Body of pancreas (tissue), 4 donors: ENCODE measurements at places on chromosomes 16 and 17. TPM values are rescaled to one million over a fixed set of nuclear protein-coding genes. Genes with fewer than 3 reads are reported as not detected.

- H3K27ac ChIP-seq: no peak overlapping the region
- H3K36me3 ChIP-seq: peaks cover 17% of the 10 kb centered on the region
- no peaks in the 10 kb centered on the region for H3K4me1 ChIP-seq
- no peaks in the 10 kb centered on the region for H3K27me3 ChIP-seq
- H3K4me3 ChIP-seq: no peak overlapping the region
Measured at GRCh38 chr17:1880851-1881630, 51.2 kb downstream of the RPA1 start.

- H3K36me3 ChIP-seq: no peaks in the 10 kb centered on the region
- no peak for DNase-seq
- no peak overlapping the region for H3K27ac ChIP-seq
Measured at GRCh38 chr16:81511371-81511770, 66.8 kb downstream of the CMIP start.

DNA sequence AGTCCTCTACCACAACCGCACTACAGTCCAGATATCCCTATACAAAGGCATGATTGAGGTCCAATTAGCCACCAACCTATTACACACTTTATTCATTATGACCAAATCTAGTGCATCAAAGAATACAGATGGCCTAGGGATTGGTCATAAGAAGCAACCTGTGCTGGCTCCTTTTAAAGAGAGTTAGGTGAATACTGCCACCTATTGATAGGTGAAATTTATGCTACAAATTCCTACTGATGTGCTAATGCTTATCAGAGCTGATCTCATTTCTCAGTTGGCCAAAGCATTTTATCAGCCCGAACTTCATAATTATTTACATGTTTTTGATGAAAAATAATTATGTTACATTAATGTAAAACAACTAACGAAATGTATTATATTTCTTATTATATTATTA, 166.3 kb downstream of the ANKFN1 start:
- no peaks in the 10 kb centered on the region for H3K27me3 ChIP-seq
- no peak for DNase-seq
- no peaks in the 10 kb centered on the region for H3K36me3 ChIP-seq

CCL23 gene
- total RNA-seq: 2.6 TPM

DNA sequence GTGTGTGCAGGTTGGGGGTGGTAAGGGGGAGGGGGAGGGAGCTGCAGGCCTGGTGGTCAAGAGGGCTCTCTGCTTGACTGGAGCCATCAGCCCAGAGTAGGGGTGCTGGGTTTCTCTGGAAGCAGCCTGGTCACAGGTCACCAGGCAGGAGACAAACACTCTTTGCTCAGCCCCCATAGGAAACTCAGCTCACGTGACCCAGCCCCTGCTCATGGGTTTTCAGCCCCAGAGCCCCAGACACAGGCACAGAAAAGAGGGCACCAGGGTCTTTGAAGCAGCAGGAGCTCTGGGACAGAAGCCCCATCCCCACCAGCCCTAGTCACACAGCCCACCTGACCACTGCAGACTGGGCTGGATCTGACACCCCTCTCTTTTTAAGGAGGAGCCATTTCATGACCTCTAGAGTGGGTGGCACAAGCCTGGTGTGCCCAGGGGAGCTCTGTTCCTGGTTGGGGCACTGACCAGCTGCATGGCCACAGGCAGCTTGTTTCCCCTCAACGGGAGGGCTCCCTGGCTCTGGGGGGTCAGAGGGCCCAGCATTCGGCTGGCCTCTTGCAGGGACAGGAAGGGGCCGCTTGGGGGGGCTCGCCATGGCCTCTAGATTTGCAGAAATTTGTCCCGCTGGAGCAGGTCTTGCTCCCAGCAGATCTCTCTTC, 13.8 kb upstream of the CD79B start:
- DNase-seq: no peak
- H3K27ac ChIP-seq: no peak overlapping the region
- H3K27me3 ChIP-seq: no peaks in the 10 kb centered on the region
- no peaks in the 10 kb centered on the region for H3K4me1 ChIP-seq
- no peaks in the 10 kb centered on the region for H3K36me3 ChIP-seq
- H3K4me3 ChIP-seq: no peak overlapping the region

GRCh38 chr17:56305007-56305406, 151.7 kb downstream of the ANKFN1 start:
- H3K27ac ChIP-seq: no peak overlapping the region
- no peak overlapping the region for H3K4me3 ChIP-seq

GRCh38 chr16:2186064-2186463, 10.3 kb downstream of the CASKIN1 start:
- no peak overlapping the region for H3K27ac ChIP-seq
- H3K4me3 ChIP-seq: no peak overlapping the region
- no peak for DNase-seq
- no peaks in the 10 kb centered on the region for H3K36me3 ChIP-seq
- H3K4me1 ChIP-seq: no peaks in the 10 kb centered on the region

GRCh38 chr17:52789829-52790228, 631.3 kb upstream of the CA10 start:
- no peak overlapping the region for H3K4me3 ChIP-seq
- H3K36me3 ChIP-seq: no peaks in the 10 kb centered on the region
- H3K27ac ChIP-seq: no peak overlapping the region

- no peaks in the 10 kb centered on the region for H3K27me3 ChIP-seq
- H3K27ac ChIP-seq: no peak overlapping the region
- no peaks in the 10 kb centered on the region for H3K36me3 ChIP-seq
- no peak for DNase-seq
Measured at GRCh38 chr16:83762992-83763358, 44.8 kb upstream of the HSBP1 start.

DNA sequence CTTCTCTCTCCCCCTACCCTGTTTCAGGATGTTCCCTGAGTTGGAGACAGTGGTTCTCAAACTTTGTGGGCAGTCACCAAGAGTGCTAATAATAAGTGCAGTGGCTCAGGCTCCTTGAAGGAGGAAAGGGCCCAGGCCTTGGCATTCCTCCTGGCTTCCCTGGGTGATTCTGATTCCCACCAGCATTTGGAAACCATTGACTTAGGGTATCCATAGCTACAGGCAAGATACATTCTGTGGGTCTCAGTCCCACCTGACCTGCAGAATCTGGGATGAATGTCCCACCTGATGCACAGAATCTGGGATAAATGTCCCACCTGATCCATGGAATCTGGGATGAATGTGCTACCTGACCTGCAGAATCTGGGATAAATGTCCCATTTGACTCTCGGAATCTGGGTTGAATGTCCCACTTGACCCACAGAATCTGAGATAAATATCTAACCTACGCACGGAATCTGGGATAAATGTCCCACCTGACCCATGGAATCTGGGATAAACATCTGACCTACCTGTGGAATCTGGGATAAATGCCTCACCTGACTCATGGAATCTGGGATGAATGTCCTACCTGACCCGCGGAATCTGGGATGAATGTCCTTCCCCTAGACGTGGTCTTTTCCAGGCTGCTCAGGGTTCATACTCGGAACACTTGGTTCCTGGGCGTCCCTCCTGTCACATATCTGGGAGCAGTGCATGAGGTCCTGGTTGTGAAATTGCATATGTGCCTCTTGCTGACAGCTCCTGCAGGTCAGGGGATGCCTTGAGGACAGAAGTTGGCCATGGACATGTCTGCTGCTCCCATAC, 136.7 kb upstream of the HS3ST2 start:
- no peaks in the 10 kb centered on the region for H3K27me3 ChIP-seq
- no peak overlapping the region for H3K27ac ChIP-seq
- H3K4me1 ChIP-seq: no peaks in the 10 kb centered on the region
- H3K4me3 ChIP-seq: no peak overlapping the region

SLC25A10 gene
- 15.8 TPM for total RNA-seq

KRT23 gene
- total RNA-seq: 9.6 TPM

- H3K4me1 ChIP-seq: no peaks in the 10 kb centered on the region
- H3K4me3 ChIP-seq: no peak overlapping the region
- H3K36me3 ChIP-seq: no peaks in the 10 kb centered on the region
- no peak for DNase-seq
- H3K27me3 ChIP-seq: no peaks in the 10 kb centered on the region
- H3K27ac ChIP-seq: no peak overlapping the region
Measured at GRCh38 chr16:2946649-2947048, 17.4 kb upstream of the KREMEN2 start.

HSF4 gene
- 76.8 TPM for total RNA-seq

- no peak overlapping the region for H3K27ac ChIP-seq
- no peaks in the 10 kb centered on the region for H3K4me1 ChIP-seq
- peak; percentile 76 for DNase-seq
- no peaks in the 10 kb centered on the region for H3K27me3 ChIP-seq
- no peaks in the 10 kb centered on the region for H3K36me3 ChIP-seq
Measured at GRCh38 chr17:27760069-27760885, 40.1 kb downstream of the NOS2 start.

ABCC11 gene
- total RNA-seq: 0.52 TPM

DNA sequence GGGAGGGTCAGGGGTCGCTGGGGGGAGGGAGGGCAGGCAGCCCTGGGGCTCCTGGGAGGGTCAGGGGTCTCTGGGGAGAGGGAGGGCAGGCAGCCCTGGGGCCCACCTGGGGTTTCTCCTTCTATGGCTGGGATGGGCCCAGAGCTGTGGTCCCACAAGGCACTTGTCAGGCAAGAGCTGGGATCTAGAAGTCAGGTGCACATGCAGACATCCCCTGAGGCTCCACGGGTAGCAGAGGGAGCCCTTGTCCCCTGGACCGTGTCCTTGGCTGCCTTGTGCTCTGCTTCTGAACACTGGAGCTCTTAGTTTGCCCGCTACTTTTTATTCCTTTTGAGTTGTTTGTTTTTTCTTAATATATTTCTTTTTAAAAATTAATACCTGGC, 1.8 kb downstream of the TUBB3 start:
- H3K27ac ChIP-seq: no peak overlapping the region
- H3K36me3 ChIP-seq: no peaks in the 10 kb centered on the region
- no peak overlapping the region for H3K4me3 ChIP-seq
- no peak for DNase-seq
- H3K27me3 ChIP-seq: peaks cover 8% of the 10 kb centered on the region

DNA sequence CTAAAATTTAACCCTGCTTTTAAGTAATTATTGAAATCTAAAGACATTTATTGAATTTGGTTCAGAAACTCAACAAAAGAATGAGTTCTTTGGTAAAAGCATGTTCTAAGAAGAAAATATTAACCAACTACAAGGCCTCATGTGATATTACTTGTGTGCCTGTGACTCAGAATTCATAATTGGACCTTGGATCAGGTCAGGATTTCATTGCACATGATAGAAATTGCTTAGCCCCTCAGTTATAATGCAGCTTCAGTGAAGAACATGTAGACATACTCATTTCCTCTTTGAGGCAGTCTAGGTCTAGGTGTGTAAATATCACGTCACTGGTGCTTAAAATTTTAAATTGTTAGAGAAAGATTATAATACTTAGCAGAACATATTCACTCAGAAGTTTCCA, 410.0 kb upstream of the SOX9 start:
- no peak overlapping the region for H3K27ac ChIP-seq
- no peaks in the 10 kb centered on the region for H3K36me3 ChIP-seq
- H3K27me3 ChIP-seq: no peaks in the 10 kb centered on the region
- DNase-seq: no peak
- H3K4me1 ChIP-seq: no peaks in the 10 kb centered on the region
- no peak overlapping the region for H3K4me3 ChIP-seq

OR2C1 gene
- total RNA-seq: not detected

GRCh38 chr16:2686912-2687507, 4.7 kb downstream of the KCTD5 start:
- no peak for DNase-seq
- no peak overlapping the region for H3K27ac ChIP-seq
- H3K36me3 ChIP-seq: no peaks in the 10 kb centered on the region
- no peak overlapping the region for H3K4me3 ChIP-seq
- peaks cover 19% of the 10 kb centered on the region for H3K4me1 ChIP-seq
- H3K27me3 ChIP-seq: no peaks in the 10 kb centered on the region

DNA sequence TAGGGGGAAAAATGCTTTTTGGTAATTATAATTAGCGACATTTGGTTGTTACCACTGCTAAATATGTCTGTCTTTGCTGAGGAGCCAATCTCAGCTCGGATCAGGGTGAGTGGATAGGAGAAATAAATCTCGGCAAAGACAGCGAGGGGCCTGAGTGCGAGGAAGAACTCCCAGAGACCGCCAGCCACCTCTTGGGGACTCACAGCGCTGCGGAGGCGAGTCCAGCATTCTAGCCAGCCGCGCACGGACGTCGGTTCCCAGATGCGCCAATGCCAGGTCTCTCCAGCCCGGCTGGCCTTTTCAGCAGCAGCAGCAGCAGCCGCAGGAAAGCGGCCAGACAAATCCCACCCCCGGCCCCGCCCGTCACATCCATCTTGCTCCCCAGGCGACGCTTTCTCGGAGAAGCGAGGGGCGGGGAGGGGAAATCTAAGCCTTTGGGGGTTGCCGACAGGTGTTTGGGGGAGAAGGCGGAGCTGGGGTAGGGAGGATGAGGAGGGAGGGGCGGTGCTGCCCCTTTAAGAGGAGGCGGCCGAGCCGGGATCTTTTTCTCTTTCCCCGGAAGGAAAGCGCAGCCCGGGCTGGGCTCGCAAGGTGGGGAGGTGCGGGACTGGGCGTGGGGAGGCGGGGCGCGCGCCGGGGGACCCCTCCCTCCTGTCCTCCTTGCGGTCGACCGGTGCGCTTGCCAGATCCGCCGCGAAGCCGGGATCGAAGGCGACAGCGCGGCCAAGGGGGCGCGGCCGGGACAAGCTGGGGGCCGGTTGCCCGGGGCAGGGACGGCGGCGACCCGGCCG, at the start of gene ITGA3:
Gene ITGA3, plus strand, starts transcription at position 685 of the 791 bp plus-strand sequence. CDS start 330 bp downstream, outside the sequence.
- H3K27me3 ChIP-seq: no peaks in the 10 kb centered on the region
- DNase-seq: peak; percentile 85
- peak within 1 kb of the TSS; percentile 89 for H3K27ac ChIP-seq

- no peaks in the 10 kb centered on the region for H3K4me1 ChIP-seq
- no peak overlapping the region for H3K27ac ChIP-seq
- H3K36me3 ChIP-seq: no peaks in the 10 kb centered on the region
- no peak overlapping the region for H3K4me3 ChIP-seq
- no peaks in the 10 kb centered on the region for H3K27me3 ChIP-seq
Measured at GRCh38 chr16:491220-491919, 36.1 kb upstream of the CAPN15 start.

- H3K36me3 ChIP-seq: no peaks in the 10 kb centered on the region
- DNase-seq: no peak
- H3K4me3 ChIP-seq: no peak overlapping the region
- no peaks in the 10 kb centered on the region for H3K27me3 ChIP-seq
- H3K27ac ChIP-seq: no peak overlapping the region
Measured at GRCh38 chr16:71916397-71916920, 21.1 kb downstream of the IST1 start.

DNA sequence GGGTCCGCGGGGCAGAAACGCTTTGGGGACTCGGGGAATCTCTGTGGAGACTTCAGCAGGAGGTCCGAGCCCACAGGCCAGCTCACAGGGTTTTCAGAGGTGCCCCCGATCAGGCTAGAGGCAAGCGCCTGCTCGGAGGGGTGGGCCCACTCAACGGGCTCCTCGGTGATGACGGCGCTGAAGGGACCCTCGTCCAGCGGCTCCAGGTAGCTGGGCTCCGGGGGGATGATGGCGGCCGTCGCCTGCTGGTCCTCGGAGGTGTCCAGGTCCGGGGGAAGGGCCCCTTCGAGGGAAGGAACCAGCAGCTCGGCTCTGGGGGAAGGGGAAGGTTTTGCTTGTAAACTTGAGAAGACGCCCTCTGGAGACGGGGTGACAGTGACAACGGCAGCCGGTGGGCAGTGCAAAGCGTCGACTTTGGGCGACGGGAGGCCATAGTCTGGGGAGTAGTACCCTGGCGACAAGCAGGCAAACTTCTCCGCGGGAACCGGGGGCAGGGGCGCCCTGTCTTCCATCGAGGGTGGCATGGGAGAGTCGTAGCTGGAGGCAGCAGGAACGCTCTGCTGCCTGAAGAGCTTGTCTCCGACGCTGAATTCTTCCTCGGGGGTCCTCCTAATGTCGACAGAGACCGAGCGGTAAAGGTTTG, 63.2 kb downstream of the ZNF778 start:
- no peak overlapping the region for H3K4me3 ChIP-seq
- H3K27ac ChIP-seq: no peak overlapping the region
- H3K4me1 ChIP-seq: no peaks in the 10 kb centered on the region
- peaks cover 18% of the 10 kb centered on the region for H3K36me3 ChIP-seq
